ENCODE measurements at places on chromosomes 5 and 9.

- DNase-seq = no peak
Measured at GRCh38 chr5:111641533-111642233, 115.3 kb downstream of the NREP start.

DNA sequence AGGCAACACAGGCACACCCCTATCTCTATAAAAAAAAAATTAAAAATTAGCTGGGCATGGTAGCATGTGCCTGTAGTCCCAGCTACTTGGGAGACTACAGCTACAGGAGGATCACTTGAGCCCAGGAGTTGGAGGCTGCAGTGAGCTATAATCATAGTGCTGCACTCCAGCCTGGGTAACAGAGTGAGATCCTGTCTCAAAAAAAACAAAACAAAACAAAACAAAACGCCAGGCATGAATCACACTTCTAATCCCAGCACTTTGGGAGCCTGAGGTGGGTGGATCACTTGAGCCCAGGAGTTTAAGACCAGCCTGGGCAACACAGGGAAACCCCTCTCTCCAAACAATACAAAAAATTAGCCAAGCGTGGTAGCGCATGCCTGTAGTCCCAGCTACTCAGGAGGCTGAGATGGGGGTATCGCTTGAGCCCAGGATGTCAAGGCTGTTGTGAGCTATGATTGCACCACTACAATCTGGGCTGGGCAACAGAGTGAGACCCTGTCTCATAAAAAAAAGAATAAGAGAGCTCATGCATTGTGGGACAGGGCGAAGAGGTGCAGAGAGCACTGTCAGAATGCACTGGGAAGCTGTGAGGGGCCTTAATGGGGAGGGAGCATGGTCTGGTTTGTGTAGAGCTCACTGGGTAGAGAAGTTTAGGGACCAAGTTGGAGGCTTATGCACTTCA is 8.4 kb upstream of the SAP30L start:
- DNase-seq = no peak

GRCh38 chr9:19732441-19732951 is 56.3 kb downstream of the SLC24A2 start:
- no peak for DNase-seq

GRCh38 chr5:94793816-94794198 is 175.3 kb downstream of the SLF1 start:
- DNase-seq = peak; percentile 22

DNA sequence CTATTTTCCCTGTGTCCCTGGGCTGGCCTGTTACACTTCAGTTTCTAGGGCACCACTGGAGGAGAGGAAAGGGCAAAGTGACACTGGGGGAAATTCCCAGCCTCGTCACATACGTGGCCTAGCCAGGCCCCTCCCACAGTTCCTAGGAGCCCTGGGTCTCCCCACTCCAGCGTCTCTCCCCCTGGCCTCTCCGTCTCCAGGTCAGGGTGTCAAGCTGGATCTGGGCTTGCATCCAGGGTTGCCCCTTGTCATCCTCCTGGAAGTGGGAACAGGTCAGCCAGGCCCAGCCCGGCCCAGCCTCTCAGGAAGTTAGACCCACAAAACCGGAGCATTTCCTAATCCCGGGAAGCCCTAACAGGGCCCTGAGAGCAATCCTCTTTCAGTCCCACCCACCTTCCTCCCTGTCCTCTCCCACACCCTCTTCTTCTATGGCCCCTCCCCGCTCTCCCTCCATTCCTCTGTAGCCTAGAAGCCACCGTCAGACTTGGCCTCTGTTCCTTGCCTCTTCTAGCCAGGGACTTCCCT is 4.7 kb upstream of the TNIP1 start:
- peak; percentile 52 for DNase-seq

- DNase-seq = no peak
Measured at GRCh38 chr9:115461280-115461679, 343.3 kb upstream of the TNC start.

DNA sequence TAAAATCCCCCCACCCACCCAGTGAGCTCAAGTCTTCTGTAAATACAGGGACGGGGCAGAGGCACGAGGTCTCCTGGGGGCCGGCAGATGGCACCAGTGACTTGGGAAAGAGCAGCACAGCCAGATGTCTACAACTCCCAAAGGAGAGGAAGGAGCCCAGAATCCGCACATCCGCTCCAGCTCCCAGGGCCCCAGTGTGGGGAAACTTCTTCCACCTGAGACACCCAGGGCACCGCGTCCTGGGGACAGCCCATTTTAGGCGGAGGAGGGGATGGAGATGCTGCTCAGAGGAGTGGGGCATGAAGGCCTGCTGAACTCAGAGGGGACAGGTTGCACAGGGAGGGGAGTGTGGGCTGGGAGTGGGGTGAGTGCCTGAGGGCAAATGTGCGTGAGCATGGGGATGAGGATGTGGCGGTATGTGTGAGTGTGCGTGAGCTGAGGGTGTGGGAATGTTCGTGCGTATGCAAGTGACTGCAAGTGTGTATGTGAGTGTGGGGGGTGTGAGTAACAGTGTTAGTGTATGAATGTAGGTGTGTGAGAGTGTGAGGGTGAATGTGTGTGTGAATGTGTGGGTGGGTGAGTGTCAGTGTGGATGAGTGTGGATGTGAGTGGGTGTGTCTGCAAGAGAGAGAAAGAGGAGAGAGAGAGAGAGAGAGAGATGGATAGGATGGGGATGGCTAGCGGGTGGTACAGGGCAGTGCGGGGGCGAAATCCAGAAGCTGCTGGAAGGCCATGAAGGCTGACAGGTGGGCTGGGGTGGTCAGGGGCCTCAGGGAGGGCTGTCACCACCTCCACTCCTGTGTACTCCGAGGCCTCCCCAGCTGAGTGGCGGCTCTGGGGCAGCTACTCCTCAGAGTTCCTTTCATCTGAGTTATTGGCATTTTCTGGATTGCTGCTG is 63.5 kb downstream of the DUSP1 start:
- no peak for DNase-seq

- DNase-seq = no peak
Measured at GRCh38 chr5:166746506-166746905, 1544.9 kb upstream of the WWC1 start.

- no peak for DNase-seq
Measured at GRCh38 chr9:29773676-29774075, 2200.4 kb upstream of the C9orf72 start.

- DNase-seq = no peak
Measured at GRCh38 chr9:137433916-137434431, 7.2 kb downstream of the ENTPD8 start.

All from T-helper 2 cell treated with Interferon-gamma antibody and Interleukin-4, amounts not matched to agents 5 μg/mL and 100 μg/mL, for 36 hours (primary cell).